ENCODE measurements at places on chromosomes 11 and 22.

DNA sequence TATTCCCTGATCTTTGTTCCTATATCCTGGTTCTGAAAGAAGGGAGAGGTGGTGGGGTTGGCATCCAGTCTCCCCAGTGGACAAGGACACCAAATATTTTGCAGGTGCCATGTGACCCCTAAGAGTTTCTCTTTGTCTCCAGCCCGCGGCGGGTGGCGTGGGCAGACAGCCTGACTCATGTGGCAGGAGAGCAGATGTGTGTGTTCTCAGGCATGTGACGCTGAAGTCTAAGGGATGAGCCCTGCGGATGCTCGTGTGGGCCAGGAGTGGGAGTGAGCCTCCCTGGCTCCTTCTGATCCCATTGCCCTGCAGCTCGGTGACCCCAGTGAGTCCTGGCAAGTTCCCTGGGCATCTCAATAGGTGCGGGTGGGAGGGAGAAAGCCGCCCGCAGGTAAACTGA is 94.8 kb upstream of the TBCEL start:
- DNase-seq: no peak

DNA sequence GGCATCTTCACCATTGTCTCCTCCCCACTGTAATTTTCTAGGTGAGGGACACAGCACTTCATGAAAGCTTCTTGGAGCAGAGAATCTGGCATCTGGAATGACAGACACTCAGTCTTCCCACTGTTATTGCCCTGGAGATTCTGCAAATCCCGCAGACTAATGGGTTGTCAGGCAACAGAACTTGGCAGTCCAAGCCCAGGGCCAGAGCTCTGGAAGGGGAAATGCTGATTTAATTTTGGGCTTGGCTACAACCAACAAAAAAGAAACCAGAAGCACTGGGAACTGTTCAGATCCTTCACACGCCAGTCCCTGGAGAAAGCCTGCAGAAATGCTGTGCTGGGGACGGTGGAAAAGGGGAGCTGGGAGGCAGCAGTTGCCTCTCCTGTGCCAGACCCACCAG is 71.5 kb upstream of the BID start:
- no peak for DNase-seq

DNA sequence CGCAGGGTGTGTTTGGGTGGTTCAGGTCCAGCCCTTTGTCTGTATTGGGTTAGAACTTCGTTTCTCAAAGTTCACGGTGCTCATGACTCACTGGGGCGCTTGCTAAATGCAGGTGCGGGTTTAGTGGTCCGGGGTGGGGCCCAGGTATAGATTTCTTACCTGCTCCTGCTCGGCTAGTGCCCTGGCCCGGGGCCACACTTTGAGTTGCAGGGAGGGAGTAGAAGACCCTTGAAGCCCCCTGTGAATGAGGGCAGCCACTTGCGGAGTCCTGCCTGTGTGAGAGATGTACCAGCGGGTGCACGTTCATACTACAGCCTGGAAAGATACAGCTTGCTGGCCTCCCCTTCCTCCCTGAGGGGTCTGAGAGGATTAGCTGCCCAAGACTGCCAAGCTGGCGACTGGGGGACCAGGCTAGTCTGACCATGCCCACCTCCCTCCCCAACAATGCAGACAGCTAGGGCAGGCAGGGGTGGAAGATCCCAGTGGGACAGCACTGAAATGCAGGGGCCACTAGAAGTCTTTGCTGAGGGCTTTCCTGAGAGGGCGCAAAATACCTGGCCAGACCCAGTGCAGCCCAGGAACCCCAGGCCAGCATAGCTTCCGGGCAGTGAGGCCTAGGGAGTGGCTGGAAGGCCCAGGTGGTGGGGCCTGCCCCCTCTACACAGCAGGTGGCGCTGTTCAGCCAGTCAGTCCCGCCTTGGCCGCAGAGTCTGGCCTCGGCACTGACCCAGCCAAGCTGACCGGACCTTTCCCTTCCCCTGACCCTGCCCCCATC is 5.1 kb upstream of the MYRF start:
- peak; percentile 78 for DNase-seq

GRCh38 chr11:96322775-96323641 is 20.0 kb downstream of the MAML2 start:
- DNase-seq: no peak

DNA sequence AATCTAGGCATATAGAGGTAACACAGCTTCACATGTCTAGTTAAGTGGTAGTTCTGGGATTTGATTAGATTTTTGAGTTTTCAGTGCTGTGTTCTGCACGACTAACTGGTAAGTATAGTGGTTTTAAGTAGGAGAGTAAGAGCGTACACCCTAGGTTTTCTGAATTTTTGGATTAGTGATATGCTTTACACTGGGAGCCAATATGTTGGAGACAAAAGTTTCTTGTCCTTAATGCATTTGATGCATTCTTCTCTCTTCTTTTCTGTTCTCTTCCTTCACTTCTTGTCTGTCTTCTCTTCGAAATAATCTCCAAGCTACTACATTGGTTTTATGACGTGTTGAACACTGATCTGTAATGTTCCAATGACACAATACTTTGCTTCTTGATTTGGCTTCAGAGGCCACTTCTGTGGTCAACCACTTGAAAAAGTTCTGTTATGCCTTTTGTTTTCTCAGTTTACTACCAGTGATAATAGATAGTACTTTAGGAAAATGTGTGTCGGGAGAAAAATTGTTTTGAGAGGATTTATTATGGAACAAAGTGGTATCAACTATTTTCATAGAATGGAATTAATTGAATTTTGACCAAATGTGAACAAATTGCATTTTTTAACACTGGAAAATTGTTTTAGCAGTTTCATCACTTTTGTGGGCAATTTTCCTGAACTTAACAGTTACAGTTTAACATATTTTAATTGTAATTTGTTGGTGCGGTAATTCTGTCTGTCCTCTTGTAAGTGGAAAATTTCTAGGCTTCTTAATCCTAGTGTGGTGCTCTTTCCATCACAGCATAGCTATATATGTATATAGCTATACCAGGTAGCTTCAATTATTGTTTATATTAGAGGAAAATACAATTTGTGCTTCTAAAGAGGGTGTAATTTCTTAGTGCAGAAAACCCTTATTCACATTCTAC is 2.6 kb downstream of the PDE3B start:
- DNase-seq: no peak
